IMR-90 (cell line): ENCODE measurements at places on chromosomes 13 and 19. TPM values are rescaled to one million over a fixed set of nuclear protein-coding genes. Genes with fewer than 3 reads are reported as not detected.

Gene PTPRH
- 1.3 and 1.7 TPM in 2 replicates for polyA plus RNA-seq

- DNase-seq = no peak
These were observed 52.3 kb downstream of the PTPRS start for GRCh38 chr19:5288347-5288739.

Gene NPAS1
- polyA plus RNA-seq = 5.7 and 7.4 TPM in 2 replicates

DNA sequence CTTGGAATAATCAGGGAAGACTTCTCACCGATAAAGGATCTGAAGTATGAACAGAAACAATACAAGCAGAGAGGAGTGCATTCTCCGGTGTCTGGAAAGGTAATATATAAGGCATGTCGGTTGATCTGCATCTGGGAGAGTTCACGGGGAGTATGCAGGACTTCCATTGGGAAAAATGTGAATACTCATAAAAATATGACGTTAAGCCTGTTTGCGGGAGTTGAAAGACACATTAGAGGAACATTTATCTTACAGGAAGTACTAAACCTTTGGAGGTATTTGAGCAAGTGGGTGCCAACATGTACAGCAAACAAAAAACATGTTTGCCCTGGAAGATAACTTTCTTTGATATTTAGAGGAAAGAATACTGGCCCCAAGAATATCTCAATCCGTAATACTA is 286.8 kb downstream of the SLITRK6 start:
- no peak for DNase-seq

GRCh38 chr13:75258159-75258782 is 223.7 kb downstream of the TBC1D4 start:
- DNase-seq = peak; percentile 55

DNA sequence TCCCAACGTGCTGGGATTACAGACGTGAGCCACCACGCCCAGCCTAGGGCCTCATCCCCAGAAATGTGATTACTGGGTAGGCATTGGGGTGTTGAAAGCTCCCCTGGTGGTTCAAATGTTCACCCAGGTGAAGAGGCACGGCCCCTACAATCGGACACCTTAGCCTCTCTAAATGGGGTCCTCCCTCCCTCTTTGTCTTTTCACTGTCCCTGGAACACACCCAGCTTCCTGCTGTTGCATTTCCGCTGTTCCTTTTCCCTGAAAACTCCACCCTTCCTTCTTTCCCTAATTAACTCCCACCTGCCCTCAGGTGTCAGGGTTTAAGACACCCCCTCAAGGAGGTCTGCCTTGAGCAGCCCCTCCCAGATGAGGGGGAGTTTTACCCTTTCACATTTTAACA is 3.6 kb upstream of the PRODH2 start:
- no peak for DNase-seq

DNA sequence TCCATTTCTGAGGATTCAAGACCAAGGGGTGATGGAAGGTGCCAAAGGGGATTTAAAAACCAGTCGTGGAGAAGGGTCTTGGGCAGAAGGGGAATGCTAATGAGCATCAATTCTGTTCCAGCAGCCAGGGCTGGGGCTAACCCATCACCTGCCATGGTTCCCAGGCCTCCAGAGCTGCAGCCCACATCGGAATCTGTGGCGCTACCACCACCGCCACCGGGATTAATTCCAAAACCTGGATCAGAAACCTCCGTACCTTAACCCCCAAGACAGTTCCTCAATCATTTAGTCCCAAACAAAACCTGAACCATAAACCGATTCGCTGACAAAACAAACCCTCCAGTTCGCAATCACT is 583 bp downstream of the ZNF615 start:
- no peak for DNase-seq
